Activated CD4-positive, alpha-beta memory T cell treated with anti-CD3 and anti-CD28 coated beads, Interleukin-2, amount 10 ng/mL, durations not matched to agents 7 days and 5 days (primary cell): ENCODE measurements at places on chromosomes 3 and 15. TPM values are rescaled to one million over a fixed set of nuclear protein-coding genes. Genes with fewer than 3 reads are reported as not detected.
A peak's percentile ranks its signal among the peaks of the same experiment; 100 is the strongest.

GRCh38 chr3:106628407-106628806 lies 748.8 kb upstream of the CCDC54 start:
- peaks cover 3% of the 10 kb centered on the region for H3K36me3 ChIP-seq
- DNase-seq = no peak
- no peaks in the 10 kb centered on the region for H3K4me1 ChIP-seq
- no peaks in the 10 kb centered on the region for H3K27me3 ChIP-seq
- no peak overlapping the region for H3K27ac ChIP-seq
- H3K4me3 ChIP-seq = no peak overlapping the region

GRCh38 chr15:46441294-46442062 lies 806.6 kb downstream of the SQOR start:
- no peaks in the 10 kb centered on the region for H3K27me3 ChIP-seq
- no peak overlapping the region for H3K27ac ChIP-seq
- H3K4me1 ChIP-seq = no peaks in the 10 kb centered on the region

DNAJA4 gene
- total RNA-seq = 27.7 TPM

SLC2A2 gene
- not detected for total RNA-seq

CHDH gene
- 9.0 TPM for total RNA-seq

DNA sequence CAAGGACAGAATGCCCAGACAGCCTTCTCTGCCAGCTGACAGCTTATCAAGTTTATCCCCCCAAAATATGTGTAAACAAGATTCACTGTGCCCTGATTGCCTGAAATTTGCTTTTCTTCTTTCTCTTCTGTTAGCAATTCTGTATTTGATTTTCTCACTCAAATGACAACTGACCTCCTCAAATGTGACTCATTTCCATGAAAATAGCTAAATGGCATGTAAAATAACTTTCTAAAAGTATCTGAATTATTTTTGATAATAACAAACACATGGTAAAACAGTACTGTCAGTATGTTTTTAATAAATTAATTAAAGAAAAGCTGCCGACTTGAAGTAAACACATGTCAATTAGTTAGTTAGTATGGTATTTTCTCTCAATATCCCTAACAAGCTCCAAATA lies 202.3 kb upstream of the STAC start:
- no peak overlapping the region for H3K27ac ChIP-seq
- DNase-seq = no peak
- H3K4me3 ChIP-seq = no peak overlapping the region
- no peaks in the 10 kb centered on the region for H3K4me1 ChIP-seq
- H3K36me3 ChIP-seq = no peaks in the 10 kb centered on the region

- no peak for DNase-seq
- H3K27ac ChIP-seq = no peak overlapping the region
- H3K27me3 ChIP-seq = no peaks in the 10 kb centered on the region
- H3K36me3 ChIP-seq = peaks cover 34% of the 10 kb centered on the region
- H3K4me3 ChIP-seq = no peak overlapping the region
- peaks cover 58% of the 10 kb centered on the region for H3K4me1 ChIP-seq
These were observed 2.0 kb upstream of the SS18L2 start for GRCh38 chr3:42588625-42589024.

RETNLB gene
- not detected for total RNA-seq

DNA sequence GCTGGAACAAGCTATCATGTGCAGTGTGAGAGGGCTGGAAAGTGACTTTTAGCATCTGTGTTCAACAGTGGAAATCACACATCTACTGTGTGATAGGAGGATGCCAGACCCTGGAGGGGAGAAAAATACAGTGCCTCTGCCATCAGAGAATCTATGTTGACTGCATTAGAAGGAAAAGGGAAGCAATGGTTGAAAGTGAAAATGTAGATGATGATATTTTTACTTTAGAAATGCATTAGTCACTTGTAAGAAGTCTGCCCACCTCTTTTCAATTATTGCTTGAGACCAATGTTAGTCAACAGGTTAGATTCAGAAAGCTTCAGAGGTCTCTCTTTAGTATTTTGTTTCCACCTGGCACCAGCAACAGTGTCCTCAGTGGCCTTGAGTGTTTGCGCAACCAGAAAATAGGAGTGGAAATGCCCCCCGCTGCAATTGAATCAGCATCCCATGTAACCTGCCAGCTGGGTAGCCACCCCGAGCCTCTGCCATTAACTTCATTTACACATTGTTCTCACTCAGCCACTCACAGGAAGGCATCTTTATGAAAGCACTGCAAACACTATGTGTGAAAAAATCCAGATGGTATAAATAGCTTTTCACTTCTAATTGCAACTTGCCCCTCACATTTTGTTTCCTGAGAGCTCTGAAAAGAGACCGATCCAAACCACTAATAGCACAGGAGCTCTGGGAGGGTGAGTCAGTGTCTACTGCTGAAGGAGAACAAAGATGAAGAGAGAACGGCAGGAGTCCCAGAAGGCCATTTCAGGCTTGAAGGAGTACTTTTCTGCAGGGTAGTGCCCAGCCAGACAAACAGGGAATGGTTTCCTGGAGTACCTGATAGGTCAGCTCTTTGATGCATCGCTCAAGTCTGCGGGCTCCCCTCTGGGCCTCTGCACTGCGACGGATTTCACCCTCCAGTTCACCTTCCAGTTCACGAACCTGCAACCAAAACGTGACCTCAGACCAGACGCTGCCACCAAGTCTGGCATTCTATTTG lies 92.1 kb downstream of the HHLA2 start:
- H3K4me3 ChIP-seq = no peak overlapping the region
- H3K4me1 ChIP-seq = peaks cover 32% of the 10 kb centered on the region
- peak overlapping the region; percentile 2 for H3K27ac ChIP-seq
- H3K36me3 ChIP-seq = no peaks in the 10 kb centered on the region
- DNase-seq = no peak

- H3K27me3 ChIP-seq = no peaks in the 10 kb centered on the region
- H3K4me3 ChIP-seq = no peak overlapping the region
- no peaks in the 10 kb centered on the region for H3K36me3 ChIP-seq
- H3K4me1 ChIP-seq = no peaks in the 10 kb centered on the region
These were observed 83.3 kb downstream of the NR2E3 start for GRCh38 chr15:71893691-71894090.

HDAC11 gene
- 2.0 TPM for total RNA-seq

GREM1 gene
- total RNA-seq = not detected

DNA sequence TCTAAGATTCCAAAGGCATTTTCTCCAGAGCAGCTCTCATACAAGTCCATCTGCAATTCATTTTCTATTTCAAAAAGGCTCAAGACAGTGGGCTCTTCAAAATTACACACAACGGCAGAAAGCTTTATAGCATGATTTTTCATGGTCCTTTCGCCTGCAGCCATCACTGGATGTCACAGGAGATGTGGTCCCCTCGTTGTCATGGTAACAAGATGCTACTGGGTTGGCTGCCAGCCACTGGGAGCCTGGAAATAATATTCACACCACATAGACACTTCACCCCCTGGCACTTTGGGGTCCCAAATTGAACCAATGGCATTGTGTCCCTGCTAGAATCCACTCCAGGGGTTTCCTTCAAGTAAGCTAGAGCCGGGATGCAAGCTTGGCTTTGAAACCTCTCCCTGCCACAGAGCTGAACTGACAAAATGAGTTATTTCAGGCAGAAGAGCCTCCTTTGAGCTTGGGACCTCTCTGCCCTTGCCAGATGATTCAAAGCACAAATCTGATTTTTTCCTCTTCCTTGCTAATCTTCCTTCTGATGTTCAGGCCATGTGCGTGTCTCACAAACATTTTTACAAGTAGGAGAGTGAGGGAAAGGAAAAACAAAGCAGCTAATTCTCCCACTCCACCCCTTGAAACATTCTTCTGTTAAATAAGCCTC lies 512.6 kb upstream of the ADAMTS9 start:
- H3K4me3 ChIP-seq = no peak overlapping the region
- no peak for DNase-seq
- H3K27ac ChIP-seq = no peak overlapping the region
- H3K36me3 ChIP-seq = no peaks in the 10 kb centered on the region
- no peaks in the 10 kb centered on the region for H3K27me3 ChIP-seq
